Stimulated activated CD8-positive, alpha-beta memory T cell treated with anti-CD3 and anti-CD28 coated beads, Interleukin-4, amount 100 ng/mL, for 1 hour (primary cell): ENCODE measurements at places on chromosomes 6 and 20.

- DNase-seq: no peak
Measured at GRCh38 chr6:53813096-53813495, 18.3 kb downstream of the LRRC1 start.

DNA sequence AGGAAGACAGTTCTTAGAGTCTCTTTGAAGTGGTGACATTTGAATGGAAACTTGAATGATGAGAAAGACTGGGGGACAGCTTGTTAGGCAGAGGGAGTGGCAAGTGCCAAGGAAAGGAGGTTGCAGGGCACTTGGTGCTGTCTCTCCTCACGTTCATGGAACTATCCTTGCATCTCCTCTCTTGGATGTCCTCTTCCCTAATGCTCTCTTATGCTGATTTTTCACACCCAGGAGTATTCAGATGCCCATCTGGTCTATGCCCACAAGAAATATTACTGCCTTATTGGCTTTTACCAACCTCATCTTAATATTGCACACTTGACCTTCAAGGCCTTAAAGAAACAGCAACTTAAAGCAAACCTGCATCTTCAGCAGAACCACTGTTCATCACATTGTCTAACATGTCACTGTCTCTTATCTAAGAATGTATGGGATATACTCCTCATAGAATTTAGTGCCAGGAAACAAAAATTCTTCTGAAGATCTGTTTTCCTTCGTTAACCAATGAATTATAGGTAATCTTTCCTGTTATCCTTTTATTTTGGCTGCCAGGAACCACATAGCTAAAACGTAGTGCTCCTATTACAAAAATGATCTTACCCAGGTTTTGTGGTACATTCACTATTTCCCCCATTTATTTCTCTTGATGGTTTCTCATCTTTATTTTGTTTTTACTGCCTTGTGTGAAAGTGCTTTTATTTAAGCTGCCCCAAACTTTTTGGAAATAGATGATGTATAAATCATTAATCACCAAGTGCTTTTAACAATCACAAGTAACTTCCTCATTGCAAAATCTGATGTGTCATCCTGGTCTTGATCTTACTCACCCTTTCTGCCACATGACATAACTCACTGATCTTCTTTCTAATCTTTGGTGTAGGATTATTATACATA lies 12.8 kb downstream of the RGS17 start:
- DNase-seq: no peak

GRCh38 chr6:92690997-92691599 lies 728.3 kb downstream of the EPHA7 start:
- no peak for DNase-seq

GRCh38 chr6:132490478-132491204 lies 22.3 kb downstream of the STX7 start:
- no peak for DNase-seq

- DNase-seq: no peak
Measured at GRCh38 chr6:90483116-90483839, 103.6 kb downstream of the MAP3K7 start.
